Heart right ventricle (tissue), 16 donors: ENCODE measurements at places on chromosomes 1 and 21.

DNA sequence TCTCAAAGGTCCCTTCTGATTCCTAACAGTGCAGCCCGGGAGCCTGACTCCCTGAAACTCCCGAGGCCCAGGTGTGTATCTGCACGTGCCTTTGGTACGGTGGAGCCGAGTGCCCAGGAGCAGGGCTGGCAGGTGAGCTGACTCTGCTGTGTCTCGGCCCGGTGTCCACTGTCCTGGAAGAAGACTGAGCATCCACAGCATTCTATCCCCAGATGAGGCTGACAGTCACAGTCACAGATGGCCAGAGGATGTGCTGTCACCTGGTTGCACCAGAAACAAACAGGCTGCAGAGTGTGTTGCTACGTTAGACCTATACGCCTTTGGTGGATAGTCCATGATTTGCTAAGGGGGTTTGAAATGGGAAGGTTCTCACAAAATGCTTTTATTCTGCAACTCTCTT is 9.8 kb downstream of the ETV3L start:
- DNase-seq, result no peak
- no peaks in the 10 kb centered on the region for H3K27me3 ChIP-seq
- H3K4me3 ChIP-seq, result no peak overlapping the region

DNA sequence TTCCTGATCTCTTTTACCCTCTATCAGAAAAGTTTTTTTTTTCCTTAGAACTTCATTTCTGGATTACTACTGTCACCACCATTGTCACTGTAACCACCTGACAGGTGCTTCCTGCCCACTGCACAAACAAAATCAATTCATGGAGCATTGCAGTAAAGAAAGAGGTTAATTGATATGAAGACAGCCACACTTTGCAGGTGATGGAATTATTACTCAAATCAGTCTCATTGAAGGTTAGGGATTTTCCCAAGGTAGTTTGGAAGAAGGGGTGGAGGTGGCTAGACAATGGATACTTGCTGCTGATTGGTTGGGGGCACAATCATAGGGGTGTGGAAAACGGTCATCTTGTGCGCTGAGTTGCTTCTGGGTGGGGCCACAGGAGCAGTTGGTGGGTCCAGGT is 230.8 kb upstream of the CACYBP start:
- H3K4me1 ChIP-seq, result no peaks in the 10 kb centered on the region
- H3K27ac ChIP-seq, result no peak overlapping the region
- no peak overlapping the region for H3K4me3 ChIP-seq
- no peaks in the 10 kb centered on the region for H3K27me3 ChIP-seq
- H3K36me3 ChIP-seq, result no peaks in the 10 kb centered on the region
- no peak for DNase-seq

DNA sequence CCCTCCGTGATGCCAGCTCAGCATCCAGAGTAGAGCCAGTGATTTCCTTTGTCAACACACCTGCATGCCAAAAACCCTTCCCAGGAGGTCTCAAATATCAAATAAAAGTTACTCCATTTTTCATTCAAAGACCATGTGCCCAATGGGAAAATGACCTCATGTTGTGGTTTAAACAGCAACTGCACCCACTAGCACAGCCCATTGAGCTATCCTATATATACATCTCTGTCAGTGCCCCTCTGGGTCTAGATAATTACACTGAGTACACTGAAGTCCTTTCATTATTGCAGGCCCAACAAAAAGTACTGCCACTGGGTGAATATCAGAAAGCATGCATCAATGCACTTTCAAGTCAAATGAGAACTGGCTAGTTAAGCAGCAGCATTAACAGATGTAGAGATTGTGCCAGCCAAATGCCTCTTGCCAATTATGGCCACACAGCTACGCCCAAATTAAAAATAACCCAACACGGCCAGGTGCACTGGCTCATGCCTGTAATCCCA is 117.7 kb downstream of the SLC45A1 start:
- DNase-seq, result no peak
- no peak overlapping the region for H3K27ac ChIP-seq
- H3K27me3 ChIP-seq, result no peaks in the 10 kb centered on the region

DNA sequence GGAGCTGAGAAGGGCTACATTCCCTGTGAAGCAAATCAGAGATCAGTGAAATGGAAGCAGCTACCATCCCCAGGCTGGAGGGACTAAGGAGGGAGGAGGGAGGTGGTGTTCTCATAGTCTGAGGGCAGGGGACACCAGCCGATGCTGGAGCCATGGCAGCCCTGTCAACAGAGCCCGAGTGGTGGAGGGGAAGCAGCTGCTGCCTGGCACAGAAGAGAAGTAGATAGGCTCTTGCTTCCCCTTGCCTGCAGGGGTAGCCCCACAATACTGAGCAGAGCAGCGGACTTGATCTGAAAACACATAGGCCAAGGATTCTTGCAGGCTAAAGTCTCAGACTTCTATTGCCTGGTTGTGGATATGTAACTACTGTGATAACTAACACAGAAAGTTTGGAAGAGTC is 255.1 kb downstream of the FGGY start:
- H3K4me1 ChIP-seq, result no peaks in the 10 kb centered on the region
- no peaks in the 10 kb centered on the region for H3K27me3 ChIP-seq
- no peak for DNase-seq

DNA sequence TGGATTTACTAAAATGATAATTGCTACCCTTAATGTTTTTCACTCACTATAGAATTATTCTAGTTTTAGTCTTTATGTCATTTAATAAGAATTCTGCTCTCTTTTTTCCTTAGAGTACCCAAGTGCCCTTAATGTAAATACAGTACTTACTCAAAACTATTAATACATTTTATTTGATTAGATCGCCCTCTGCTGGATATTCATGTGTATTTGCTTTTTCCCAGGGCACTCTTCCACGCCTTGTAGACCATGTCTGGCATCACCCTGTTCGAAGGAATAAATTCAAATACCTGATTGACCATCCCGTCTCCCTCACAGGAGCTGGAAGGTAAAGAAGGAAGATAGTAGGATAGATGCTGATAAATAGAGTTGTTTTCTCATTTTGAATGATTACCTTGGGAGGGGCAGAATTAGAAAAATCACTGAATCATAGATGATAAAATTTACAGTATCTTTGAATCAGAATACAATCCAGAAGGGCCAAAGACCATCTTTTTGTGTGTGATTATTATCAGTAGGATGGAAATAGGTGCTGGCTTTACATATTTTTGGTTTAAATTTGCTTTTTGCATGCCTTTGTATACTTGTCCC is 4.1 kb downstream of the AXDND1 start:
- no peak overlapping the region for H3K27ac ChIP-seq
- no peaks in the 10 kb centered on the region for H3K36me3 ChIP-seq
- DNase-seq, result no peak
- no peaks in the 10 kb centered on the region for H3K4me1 ChIP-seq
- no peaks in the 10 kb centered on the region for H3K27me3 ChIP-seq
- H3K4me3 ChIP-seq, result no peak overlapping the region

DNA sequence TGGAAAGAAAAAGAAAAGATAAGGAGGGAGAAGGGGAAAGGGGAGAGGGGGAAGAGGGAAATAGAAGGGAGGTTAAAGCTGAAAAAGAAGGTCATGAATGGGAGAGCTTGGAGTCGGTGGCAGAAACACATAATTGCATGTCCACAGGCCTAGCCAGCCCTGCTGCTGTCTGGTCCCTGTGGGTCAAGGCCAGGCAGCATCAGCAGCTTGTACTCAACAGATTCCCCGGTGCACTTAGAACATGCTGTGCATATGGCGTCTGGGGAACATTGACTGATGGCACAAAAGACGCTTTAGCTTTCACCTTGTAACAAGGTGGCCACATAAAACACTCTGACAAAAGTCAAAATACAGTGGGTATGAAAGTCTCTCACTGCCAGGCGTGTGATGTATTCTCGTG is 25.9 kb downstream of the COG2 start:
- H3K4me3 ChIP-seq, result no peak overlapping the region
- no peak for DNase-seq
- no peak overlapping the region for H3K27ac ChIP-seq
- H3K27me3 ChIP-seq, result no peaks in the 10 kb centered on the region

GRCh38 chr1:80751204-80751603 is 1049.5 kb upstream of the ADGRL2 start:
- H3K4me1 ChIP-seq, result no peaks in the 10 kb centered on the region
- no peaks in the 10 kb centered on the region for H3K36me3 ChIP-seq
- no peak overlapping the region for H3K27ac ChIP-seq
- no peak for DNase-seq
